Stimulated activated naive CD8-positive, alpha-beta T cell treated with anti-CD3 and anti-CD28 coated beads, Interleukin-15, Interleukin-2, amounts not matched to agents 100 U/mL and 50 U/mL, for 24 hours (primary cell): ENCODE measurements at places on chromosomes 12 and 14.

DNA sequence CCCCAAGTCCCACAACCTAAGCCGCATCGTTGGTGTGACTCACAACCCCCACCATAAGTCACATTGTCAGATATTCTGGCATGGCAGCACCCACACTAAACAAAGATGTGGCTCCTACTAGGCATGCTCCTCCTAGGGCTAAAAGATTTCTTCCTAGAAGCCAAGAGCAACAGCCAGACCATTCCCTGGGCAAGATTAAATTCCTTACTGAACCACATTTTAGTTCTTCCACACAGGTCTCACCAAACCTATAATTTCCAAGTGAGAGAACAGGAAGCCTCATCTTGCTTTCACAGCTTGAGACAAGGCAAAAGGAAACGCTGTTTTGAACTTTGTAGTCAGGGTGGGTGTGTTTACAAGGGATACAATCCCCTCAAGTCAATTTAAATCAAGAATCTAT is 632.8 kb downstream of the DIO2 start:
- DNase-seq, result no peak

GRCh38 chr14:80926397-80927082 is 15.0 kb downstream of the CEP128 start:
- DNase-seq, result no peak

GRCh38 chr14:38837343-38838048 is 265.5 kb downstream of the SEC23A start:
- no peak for DNase-seq

DNA sequence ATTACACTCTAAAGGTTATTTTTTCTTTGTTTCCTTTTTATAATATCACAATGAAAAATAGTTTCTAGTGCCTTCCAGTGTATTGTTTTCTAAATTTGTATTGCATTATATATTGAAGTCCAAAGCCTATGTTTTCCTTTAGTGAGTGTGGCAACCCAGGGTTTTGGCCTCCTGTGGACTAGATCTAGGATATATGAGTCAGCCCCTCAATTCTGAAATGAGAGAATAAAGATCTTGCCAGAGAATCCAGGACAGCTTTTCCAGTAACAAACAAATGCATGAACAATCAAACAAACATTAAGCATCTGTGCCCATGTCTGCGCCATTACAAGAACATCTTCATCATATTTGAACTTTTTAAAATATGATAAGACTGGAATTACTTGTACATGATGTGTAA is 70.7 kb upstream of the SSTR1 start:
- no peak for DNase-seq

- DNase-seq, result no peak
These were observed 18.1 kb downstream of the SUSD6 start for GRCh38 chr14:69629225-69630127.

DNA sequence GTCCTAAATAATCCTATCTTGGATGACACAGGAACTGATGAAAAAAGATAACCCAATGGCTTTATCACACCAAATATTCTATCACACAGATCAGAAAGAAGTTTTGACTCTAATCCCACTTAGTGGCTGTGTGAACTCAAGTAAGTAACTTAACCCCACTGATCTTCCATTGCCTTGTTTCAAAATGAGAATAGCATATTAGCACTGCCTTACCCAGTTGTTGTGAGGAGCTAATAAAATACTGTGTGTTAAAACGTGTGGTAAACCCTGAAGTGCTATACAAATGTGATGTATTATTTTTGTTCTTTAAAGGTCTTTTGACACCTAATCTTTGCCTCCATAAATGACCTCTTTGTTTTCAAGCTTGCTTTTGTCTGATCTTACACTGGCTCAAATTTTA is 60.9 kb upstream of the ARID2 start:
- no peak for DNase-seq

DNA sequence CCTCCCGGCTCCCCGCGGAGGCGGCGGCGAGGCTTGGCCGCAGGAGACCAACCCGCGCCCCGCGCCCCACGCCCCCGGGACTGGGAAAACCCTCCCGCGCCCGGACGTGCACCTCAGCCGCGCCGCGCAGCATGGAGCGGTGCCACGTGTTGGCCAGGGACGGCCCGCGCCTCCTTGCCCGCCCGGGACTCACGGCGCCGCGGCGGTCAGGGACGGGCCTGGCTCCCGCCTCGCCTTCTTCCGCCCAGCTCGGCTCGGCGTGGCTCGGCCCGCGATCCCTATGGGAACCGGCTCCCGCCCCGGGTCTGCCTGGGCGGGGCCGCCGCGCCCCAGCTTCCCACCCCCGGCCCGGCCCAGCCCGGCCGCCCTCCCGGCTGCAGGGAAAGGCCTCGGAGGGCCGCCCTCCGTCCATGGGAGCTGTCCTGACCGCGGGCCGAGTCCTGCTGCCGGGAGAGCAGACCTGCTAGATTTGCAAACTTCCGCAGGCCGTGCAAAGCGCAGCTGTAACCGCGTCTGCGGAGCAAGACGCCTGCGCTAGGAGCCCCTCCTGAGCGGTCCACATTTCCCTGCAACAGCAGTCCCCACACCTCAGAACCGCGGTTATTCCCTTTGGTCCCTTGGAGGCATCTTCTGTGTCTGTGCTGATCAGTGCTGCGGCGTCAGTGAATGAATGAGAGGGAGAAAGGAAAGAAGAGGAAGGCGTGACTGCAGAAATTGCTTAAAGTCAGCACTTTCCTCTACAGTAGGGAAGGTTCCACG is at the start of gene CDKL1:
Gene CDKL1, minus strand, starts transcription at position 251 of the 759 bp plus-strand sequence. CDS start 1,013 bp downstream, outside the sequence.
- peak; percentile 65 for DNase-seq

GRCh38 chr14:105126126-105126980 is 42.2 kb downstream of the JAG2 start:
- no peak for DNase-seq

- no peak for DNase-seq
These were observed 8.1 kb downstream of the PNP start for GRCh38 chr14:20477211-20477876.

DNA sequence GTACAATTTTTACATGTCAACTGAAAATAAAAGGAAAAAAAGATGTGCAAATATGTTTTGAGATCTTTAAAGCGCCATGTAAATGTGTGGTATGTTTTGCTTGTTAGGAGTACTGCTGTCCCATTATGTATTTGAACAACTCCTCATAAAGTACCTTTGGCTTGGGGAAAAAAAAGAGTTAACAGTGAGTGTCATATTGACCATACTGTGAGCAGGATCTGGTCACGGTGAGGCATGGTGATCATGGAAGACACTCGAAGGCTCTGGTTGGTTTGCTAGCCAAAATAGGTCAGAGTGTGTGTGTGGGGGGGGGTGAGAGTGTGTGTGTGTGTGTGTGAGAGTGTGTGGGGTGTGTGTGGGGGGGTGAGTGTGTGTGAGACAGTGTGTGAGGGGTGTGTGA is 10.1 kb upstream of the FBXL14 start:
- DNase-seq, result no peak

DNA sequence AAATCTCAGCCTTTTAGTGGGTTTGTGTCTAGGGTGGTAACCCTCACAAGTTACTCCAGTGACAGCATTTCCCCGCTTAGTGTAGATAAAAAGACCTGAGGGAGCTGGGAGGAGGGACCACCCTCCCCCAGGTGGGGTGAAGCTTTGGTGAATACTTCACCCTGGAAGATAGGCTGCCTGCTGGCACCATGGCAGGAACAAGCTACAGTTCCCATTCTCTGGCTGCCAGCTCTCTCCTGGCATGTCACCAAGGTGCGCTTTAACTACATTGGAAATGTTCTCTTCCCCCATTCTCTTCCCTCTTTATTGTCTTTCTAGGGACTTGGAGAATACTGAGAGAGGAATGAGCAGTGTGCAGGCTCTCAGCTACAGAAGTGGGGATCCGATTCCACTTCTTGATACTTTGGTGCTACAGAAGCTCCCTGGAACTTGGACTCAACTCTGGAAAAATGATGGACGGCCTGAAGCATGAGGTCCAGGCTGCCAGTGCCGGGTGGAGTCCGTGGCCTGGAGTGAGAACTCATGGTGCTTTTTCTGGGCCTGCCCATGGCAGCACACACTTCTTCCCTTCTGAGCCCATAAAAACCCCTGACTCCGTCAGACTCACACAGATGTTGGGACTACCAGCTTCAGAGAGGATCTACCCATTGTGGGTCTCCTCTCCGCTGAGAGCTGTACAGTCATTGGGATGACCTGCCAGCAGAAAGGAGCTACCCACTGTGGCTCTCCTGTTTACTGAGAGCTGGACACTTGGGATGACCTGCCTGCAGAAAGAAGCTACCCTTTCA is 198.0 kb downstream of the ADGRD1 start:
- DNase-seq, result no peak

DNA sequence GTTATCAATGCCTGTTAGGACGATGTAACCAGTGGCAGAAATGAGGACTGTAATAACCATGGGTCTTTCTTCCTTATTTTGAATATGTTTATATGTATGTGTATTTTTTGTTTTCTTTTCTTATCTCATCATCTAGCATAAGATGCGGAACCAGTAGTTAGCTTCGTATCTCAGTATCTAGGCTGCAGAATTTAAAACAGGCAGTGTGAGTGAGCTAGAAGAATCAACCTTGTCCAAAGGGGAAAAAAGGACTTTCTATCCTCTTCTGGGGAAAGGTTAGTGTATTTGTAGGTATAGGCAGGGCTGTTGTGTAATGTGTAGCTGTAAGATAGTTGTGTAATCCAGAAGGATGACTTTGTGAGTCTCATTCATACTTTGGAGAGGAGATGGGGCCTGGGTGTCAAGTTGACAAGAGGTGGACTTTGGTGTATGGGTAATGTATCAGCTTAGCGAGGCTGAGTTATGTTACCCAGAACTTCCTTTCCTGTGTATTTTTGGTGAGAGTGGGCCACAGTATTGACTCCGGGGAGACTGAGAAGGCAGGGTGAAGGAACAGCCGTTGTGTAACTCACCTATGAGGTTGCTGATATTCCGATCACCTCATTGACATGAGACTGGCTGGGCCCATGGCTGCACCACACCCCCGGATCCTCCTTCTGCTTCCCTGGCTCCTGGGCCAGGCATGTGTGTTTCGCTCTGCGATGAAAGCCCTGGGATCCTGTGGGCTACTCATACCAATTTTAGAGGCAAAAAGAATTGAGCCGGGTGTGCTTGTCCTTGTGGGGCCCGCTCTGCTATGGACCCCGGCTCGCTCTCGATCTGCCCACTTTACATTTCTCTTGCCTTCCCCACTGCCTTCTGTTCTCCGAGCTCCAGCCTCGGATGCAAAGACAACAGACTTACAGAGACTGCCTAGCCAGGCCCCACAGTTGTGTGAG is 24.3 kb downstream of the DLK1 start:
- no peak for DNase-seq

GRCh38 chr12:81499809-81500208 is 259.3 kb downstream of the PPFIA2 start:
- no peak for DNase-seq

- no peak for DNase-seq
These were observed 73.4 kb upstream of the EEA1 start for GRCh38 chr12:93002293-93003054.

- no peak for DNase-seq
These were observed 17.6 kb upstream of the PLEKHH1 start for GRCh38 chr14:67515386-67516079.

DNA sequence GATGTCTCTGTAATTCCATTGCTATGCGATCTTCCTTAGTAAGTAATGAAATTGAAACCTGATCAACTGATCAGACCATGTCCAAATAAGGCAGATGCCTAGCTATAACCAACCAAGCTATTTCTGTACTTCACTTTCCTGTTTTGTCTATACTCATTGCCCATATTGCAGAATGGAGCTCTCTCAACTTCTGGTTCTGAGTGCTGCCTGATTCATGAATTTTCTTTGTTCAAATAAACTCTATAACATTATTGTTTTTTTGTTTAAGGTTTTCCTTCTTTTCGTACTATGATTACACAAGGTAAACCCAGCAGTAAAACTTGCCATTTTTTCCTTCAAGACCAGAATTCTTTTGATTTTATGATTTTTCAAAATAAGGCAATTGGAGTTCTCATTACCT is 16.3 kb downstream of the COX16 start:
- no peak for DNase-seq

DNA sequence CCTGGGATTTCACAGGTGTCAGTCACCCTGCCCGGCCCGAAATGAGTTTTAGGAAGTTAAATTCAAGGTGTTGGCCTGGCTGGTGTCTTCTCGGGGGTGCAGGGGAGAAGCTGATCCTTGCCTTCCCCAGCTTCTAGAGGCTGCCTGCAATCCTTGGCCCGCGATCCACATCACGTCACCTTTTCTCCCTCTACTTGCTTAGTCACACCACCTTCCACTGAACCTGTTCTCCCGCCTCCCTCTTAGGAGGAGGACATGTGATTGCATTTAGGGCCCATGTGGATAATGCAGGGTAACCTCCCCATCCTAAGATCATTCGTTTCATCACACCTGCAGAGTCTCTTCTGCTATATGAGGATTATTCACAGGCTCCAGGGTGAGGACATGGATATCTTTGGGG is 25.4 kb upstream of the ATXN2 start:
- DNase-seq, result no peak

DNA sequence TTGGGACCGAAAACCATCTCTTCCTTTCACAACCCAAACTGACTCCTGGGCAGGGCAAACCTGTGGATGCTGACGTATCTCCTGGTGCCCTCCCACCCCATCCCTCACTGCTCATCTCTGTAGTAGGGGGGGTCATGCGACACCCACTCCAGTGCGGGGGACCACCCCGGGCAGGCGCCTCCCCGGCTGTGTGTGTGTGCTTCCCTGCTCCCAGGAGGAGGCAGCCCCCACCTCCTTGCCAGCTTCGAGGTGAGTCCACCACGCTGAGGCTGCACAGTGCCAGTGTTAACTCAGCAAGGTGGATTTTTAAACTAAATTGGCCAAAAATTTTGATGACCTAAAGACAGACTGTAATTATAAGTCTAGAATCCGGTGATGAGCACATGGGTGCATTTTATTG is 46.2 kb upstream of the BEGAIN start:
- no peak for DNase-seq

DNA sequence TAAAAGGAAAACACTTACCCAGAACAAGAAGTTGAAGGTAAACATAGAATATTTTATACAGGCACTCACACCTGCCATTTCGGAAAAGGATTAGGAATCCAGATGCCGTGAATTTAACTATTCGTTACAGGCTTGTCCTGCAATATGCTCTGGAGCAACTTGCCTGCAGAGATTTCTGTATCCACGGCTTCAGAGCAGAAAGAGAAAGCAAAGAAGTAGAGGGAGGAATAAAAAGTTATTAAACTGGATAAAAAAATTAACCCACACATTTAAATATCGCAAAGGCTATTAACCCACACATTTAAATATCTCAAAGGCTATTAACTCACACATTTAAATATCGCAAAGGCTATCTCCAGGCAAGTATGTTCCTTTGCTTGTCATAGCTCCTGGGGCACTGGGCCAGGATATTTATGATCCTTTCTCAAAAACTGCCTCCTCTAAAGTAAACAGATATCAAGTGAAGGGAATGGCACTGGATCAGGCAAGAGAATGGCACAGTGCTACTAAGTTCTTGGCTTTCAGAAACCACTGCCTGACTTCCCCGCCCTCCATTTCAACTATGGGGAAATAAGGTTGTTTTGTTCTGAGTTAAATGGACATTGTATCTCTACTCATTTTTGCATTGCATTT is at the start of gene TSPAN8:
Gene TSPAN8, minus strand, starts transcription at position 399 of the 633 bp plus-strand sequence. Its CDS starts 321 bp downstream, at position 78.
- DNase-seq, result no peak

DNA sequence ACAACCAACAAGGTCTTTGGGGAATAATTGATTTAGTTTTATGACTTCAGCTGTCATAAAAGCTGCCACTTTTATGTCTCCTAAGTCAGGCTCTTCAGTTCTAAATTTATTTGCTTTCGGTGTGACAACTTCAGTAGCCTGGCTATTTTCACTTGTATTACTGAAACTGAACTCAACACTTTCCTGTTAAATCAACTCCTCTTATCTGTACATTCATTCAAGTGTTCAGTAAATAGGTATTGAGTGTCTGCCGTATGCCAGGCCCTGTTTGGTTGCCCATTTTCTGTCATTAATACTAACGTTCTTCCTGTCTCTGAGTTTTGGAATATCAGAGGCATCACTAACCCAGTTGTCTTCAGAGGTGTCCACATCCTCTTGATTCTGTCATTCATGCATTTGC is 7.5 kb downstream of the UTP20 start:
- no peak for DNase-seq
